ENCODE measurements at places on chromosomes 1 and 21. TPM values are rescaled to one million over a fixed set of nuclear protein-coding genes. Genes with fewer than 3 reads are reported as not detected.

DNA sequence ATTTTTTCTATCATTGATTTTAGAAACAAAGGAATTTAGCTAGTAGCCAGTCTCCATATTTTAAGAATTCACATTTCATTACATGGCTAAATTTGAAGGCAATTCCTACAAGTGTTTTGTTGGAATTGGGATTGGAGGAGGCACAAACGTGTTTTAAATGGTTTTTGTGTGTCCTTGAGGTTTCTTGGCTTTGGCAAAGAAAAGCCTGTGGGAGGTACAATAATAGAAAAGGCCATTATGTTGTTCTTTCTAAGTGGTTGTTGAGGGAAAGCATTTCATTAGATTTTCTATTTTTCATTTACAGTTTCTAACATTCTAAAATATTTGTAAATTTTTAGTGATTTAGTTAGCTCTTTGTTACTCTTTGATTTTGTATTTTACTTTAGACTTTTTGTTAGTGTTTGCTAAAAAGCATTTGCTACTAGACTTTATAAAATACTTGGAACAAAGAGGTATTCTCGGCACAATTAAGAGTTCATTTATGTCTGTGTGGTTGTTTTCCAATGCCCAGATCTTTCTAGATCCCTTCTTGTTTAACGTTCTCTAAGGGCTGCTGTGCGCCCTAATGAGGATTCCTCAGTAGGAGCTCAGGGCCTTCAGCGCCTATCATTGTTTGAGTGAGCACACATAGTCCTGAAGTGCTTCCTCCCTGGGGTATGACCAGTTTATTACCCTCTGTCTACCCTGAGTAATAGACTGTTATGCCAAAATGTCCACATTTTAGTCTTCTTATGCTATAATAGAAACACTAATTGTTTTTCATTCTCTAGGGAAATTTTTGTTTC lies 70.0 kb upstream of the KIAA1614 start:
- DNase-seq, result no peak

The OLFM3 gene
- polyA plus RNA-seq, result not detected

- no peak for DNase-seq
Measured at GRCh38 chr1:85962457-85962856, 194.1 kb downstream of the COL24A1 start.

The NT5C1A gene
- polyA plus RNA-seq, result not detected

- no peak for DNase-seq
Measured at GRCh38 chr1:61403679-61404596, 321.0 kb downstream of the TM2D1 start.

The KCND3 gene
- polyA plus RNA-seq, result 0.04 TPM

- no peak for DNase-seq
Measured at GRCh38 chr1:112676543-112676942, 2.1 kb downstream of the MOV10 start.

DNA sequence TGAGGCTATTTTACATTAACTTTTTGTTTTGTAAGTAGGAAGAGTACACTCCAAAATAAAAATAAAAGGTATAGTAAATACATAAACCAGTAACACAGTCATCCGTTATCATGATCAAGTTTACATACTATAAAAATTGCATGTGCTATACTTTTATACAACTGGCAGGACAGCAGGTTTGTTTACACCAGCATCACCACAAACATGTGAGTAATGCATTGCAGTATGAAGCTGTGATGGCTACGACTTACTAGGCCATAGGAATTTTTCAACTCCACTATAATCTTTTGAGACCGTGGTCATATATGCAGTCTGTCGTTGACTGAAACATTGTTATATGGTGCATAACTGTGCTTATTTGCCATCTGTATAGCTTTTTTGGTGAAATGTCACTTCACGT lies 106.2 kb downstream of the CENPF start:
- DNase-seq, result no peak

The CR1L gene
- not detected for polyA plus RNA-seq

DNA sequence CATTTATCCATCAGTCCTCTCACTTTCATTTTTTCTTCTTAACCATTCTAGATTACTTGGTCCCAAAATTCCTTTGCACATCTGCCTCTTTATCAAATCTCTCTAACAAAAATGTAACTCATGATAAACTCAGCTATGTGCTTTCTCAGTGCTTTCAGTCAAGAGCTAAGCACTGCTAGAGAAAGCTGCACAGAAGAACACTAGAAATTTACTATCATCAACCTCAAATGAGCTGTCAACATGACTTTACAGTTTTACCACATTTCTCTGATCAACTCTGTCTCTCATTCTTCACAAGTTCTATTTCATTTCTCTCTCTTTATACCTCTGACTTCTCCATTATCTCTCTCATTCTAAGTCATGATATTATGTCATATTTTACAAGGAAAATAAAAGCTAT lies 54.2 kb upstream of the PRKACB start:
- no peak for DNase-seq

The AK2 gene
- 178 TPM for polyA plus RNA-seq

DNA sequence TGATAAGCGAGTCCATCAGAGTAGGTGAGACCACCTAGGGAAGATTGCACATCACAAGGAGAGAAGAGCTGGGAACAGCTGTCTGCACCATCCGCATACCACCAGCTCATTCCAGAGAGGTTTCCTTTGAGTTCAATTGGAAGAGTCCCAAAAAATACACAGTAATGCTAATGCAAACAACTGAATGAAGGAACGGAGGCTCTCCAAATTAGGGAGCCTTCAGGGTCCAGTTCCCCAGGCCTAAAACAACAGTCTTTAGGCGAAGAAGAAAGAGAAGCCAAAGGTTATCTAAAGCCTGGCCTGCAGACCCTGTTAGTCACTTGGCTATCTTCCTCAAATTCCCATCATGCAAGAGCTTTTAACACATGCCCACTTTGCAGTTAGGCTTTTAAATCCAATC lies 246.4 kb downstream of the PBX1 start:
- DNase-seq, result no peak

- DNase-seq, result no peak
Measured at GRCh38 chr1:231376875-231377549, 38.9 kb downstream of the SPRTN start.

Data from A549 (cell line).